ENCODE measurements at places on chromosomes 2 and 18.
A peak's percentile ranks its signal among the peaks of the same experiment; 100 is the strongest.

- no peak for DNase-seq
Observed at GRCh38 chr2:64840426-64840881, 148.7 kb upstream of the SLC1A4 start.

- DNase-seq, result no peak
Observed at GRCh38 chr2:144496092-144496976, 23.6 kb downstream of the ZEB2 start.

DNA sequence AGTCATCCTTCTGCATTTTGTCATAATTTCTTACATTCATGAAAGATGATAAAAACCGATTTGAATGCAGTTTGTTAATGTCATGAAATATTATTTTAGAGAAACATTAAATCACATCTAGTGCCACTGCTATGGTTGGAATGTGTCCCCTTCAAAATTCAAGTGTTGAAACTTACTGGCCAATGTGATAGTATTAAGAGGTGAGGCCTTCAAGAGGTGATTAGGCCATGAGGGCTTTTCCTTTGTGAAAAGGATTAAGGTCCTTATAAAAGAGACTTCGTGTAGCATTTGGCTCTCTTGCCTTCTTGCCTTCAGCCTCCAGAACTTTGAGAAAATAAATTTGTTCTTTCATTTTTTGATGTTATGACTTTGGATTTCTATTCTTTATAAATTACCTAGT lies 117.2 kb downstream of the RGPD3 start:
- DNase-seq, result no peak

GRCh38 chr2:71223767-71224333 lies 3.1 kb downstream of the PAIP2B start:
- peak; percentile 34 for DNase-seq

DNA sequence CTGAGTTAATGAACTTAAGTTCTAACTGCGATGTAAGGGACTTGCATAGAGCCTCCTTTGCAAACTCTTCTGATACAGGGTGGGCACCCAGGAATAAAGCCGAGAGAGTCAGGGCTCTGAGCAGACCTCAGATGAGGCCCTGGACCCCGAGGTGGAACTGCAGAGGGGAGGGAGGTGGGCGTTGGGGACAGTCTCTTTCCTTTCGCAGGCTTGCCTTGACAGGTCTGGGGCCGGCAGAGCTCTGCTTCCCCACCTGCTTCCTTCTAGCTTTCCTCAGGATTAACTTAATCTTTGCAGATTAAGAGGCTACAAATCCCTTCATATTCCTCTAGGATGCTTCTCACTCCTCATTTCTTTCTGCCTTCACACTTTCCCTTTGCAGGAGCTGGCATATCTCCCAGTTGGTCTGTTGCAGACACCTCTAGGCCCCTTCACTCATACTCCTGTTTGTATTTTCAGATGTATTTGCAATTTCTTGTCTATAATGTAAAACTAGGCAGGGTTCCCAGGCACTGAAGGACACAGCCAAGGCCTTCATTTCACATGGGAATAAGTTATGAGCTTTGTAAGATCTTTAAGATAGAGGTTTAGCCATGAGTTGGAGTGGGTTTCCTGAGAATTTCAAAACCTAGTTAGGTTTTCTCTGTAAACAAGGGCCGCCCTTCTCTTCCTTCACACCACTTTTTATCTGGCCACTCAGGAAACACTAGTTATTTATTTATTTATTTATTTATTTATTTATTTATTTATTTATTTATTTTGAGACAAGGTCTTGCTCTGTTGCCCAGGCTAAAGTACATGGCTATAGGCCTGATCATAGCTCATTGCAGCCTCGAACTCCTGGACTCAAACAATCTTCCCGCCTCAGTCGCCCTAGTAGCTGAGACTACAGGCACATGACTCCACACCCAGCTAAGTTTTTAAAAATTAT lies 70.9 kb downstream of the MTCL1 start:
- DNase-seq, result no peak

- DNase-seq, result no peak
Observed at GRCh38 chr2:120509213-120509815, 163.4 kb downstream of the INHBB start.

DNA sequence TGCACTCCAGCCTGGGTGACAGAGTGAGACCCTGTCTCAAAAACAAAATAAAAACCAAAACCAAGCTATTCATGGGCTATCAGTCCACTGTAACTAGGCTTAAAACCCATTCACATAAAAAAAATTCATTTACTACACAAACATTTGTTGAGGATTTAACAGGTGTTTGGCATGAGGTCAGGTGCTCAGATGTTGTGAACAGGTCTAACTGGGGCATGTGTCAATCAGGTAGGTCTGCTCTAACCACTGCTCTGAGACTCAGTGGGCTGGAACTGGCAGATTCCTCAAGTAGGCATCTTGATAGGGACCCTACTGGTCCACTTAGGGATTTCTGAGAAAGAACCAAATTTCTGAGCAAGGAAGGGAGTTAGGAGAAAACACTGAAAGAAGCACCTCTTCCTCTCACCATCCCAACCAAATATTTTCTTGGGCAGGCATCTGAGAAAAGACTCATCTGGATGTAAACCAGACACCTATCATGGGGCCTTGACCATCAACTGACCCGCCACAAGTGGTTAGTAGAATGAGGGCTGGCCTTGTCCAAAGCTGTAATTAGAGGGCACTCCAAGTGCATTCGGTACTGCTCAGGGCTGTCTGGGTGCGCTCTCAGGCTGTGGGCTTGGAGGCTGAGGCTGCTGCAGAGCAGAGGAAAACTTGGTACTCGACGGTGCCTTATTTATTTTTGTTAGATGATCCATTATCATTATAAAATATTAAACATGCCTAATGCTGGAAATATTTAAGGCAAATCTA lies 33.9 kb downstream of the WIPF1 start:
- DNase-seq, result no peak
